Mucosa of descending colon (tissue), 3 donors: ENCODE measurements at places on chromosomes 2 and 18.

DNA sequence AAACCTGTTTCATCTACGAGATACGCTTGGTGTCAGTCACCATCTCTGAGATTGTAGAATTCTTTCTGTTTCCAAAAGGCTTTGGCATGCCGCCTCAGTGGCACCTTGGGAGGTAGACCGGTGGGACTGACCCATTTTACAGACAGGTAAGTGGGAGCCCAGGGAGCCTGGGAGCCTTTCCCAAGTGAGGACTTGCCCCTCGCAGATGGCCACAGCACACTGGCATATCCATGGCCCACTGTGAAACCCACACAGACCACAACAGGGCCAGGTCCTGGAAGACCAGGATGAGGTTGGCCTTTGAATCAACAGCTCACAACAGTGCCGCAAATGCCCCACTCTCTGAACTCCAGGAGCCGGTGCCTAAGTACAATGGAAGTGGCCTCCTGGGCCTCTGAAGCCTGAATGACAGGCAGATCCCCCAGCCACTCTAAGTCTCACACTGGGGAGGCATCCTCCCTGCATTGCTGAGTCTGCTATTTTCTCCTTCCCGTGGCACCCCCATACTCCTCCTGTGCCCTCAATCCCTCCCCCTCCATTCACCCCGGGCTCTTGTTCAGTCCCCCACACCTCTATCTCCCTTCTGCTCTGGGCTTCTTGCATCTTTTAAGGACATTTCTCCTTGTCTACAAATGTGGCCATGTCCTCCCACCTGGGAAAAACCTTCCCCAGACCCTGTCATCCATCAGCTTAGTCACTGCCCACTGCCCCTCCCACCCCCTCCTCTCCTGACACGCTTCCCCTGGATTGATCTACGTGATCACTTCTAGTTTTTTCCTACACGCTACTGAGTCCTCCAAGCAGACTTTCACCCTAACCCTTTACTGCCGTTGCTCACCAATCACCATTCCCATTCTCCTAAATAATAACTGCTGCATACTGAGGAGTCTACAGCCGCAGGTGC, 26.2 kb downstream of the CENPA start:
- no peak for DNase-seq

GRCh38 chr18:58143386-58143785, 99.4 kb downstream of the NEDD4L start:
- DNase-seq: no peak

- peak; percentile 83 for DNase-seq
Observed at GRCh38 chr2:72887032-72887739, at the start of gene SPR. Gene SPR (plus strand): TSS chr2:72887408. CDS start chr2:72887433, 25 bp downstream.

DNA sequence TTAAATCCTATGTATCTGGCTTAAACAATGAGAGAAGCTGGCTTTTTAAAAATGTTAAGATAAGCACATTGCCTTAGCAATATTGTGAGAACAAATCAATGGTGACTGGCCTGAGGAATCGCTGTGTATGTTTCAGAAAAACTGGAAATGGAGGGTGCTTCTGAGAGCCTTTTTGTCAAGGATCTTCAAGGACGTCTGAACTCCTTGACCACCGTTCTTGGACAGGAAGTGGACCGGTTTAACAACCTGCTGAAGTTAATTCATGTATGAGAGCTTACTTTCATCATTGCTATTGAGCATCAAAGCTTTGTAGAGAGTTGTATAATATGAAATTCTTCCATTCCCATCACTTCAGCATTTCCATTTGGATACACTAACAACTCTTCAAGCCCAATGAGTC, 72.6 kb downstream of the TRABD2A start:
- no peak for DNase-seq

GRCh38 chr2:174662459-174662858, 64.9 kb upstream of the WIPF1 start:
- no peak for DNase-seq
